ENCODE measurements at places on chromosomes 2 and 18.

DNA sequence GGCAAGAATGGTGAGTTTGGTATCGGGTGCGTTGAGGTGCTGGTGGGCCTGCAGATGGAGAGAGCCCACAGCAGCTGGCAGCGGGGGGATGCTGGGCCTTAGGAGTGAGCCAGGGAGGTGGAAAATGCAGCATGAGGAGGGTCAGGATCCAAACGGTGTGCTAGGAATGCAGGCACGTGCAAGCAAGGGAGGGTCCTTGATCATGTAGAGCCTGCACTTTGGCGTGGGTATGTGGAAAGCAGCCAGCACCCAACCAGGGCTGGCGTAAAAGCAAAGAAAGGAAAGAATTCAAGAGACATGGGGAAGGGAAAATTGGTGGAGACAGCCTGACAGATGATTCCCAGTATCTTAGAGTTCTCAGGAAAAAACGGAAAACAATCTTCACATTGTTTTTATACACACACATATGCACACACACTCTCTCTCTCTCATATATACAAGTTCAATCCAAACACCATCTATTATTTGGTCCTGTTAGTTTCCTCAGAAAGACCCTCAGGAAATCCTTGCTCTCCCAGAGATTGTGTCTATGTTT, 46.3 kb downstream of the LTBP1 start:
- no peak for DNase-seq

DNA sequence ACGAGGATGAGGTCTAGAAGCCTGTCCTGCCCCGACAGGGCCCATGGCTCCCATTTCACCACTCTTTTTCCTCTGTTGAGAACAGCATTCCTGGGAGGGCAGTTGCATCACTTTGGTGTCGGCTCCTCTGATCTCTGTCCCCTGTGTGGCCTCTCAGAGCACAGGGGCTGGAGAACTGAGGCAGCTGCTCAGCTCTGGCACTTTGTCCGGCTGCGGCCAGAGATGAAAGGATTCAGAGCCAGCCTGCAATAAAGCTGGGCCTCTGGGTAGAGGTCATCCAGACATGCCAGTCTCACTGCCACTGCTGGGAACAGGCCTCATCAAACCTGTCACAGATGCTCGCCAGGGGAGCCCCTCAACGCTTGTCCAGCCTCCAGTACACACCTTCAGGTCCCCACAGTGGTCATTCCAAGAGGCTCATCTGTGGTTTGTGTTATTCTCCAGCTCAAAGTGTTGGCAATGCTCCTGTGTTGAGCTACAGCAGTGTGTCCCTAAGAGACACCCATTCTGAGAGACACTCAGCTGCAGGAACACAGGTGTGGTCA, 13.1 kb upstream of the ROCK2 start:
- DNase-seq, result no peak

DNA sequence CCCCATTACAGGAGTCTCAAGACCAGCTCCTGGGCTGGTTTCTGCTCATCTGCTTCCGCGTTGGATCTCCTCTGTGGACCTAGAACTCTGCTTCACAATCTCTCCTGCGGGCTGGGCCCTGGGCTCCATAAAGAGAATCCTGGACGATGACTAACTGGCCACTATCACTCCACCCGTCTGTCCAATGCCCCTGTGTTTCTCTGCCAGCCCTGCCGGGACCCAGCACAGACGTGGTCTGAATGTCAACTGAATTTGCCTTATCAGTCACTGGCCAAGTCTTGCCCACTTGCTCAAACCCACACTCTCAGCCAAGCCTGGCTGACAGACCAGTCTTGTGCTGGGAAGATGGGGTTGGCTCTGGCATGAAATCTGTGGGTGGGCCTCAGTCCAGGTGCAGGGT, 17.4 kb downstream of the KIF3C start:
- no peak for DNase-seq

- no peak for DNase-seq
Observed at GRCh38 chr18:47997338-47997780, 66.9 kb upstream of the SMAD2 start.

DNA sequence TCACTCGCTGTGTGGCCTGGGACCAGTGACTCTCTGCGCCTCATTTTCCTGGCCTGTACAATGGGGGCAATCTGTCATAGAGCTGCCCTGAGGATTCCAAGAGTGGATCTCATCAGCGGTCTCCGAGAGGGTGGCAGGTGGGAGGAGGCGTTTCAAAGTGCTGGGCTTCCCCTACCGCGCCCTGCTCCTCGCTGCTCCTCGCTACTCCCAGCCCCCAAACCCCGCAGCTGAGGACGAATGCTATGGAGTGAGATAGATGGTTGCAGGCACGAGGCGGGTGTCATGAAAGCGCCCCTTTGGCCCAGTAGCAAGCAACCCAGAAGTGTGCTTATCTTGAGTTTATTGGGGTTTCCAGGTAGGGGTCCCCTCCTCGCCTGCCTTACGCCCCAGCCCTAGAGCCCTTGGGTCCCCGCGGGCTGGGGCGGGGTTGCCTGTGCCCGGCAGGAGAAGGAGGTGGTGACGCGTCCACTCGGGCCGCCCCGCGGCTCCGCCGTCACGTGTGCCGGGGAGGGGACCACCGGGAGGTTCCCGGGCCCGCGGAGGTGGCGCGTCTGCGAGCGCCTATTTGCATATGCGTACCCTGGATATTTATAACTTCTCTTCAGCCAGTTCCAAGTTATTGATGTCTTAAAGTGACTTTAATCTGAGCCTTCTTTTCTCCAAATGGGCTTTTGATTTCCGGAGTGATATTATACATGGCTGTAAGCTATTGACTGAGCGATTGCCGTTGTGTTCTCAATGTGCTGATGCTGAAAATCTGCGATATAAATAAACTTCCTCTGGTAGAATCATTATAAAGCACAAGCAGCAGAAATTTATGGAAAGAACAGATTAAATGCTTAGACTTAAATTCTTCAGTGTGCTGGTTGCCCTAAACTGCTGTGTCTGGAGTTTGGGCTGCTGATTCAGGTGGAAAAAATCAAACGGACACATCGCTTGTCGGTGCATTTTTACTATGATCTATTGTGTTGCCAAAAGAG, 263.7 kb downstream of the ATAD2B start:
- no peak for DNase-seq

GRCh38 chr2:141055531-141055930, 1075.3 kb downstream of the LRP1B start:
- DNase-seq, result no peak

DNA sequence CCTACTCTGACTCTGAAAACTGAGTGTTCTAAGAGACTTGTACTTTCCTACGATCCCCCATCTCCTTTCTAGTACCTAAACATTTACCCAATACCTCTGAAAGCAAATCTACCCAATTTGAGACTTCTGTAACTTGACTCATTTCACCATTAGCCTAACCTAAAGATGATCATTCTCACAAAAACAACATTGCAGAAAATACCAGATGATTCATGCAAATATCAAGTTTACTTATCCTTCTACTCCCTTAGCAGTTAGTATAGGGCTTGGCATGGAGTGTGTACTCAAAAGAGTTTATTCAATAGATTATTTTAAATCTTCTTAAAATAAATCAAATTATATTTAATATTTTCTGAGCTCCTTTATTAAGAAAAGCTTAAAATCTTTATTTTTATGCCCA, 89.6 kb downstream of the NR4A2 start:
- no peak for DNase-seq

DNA sequence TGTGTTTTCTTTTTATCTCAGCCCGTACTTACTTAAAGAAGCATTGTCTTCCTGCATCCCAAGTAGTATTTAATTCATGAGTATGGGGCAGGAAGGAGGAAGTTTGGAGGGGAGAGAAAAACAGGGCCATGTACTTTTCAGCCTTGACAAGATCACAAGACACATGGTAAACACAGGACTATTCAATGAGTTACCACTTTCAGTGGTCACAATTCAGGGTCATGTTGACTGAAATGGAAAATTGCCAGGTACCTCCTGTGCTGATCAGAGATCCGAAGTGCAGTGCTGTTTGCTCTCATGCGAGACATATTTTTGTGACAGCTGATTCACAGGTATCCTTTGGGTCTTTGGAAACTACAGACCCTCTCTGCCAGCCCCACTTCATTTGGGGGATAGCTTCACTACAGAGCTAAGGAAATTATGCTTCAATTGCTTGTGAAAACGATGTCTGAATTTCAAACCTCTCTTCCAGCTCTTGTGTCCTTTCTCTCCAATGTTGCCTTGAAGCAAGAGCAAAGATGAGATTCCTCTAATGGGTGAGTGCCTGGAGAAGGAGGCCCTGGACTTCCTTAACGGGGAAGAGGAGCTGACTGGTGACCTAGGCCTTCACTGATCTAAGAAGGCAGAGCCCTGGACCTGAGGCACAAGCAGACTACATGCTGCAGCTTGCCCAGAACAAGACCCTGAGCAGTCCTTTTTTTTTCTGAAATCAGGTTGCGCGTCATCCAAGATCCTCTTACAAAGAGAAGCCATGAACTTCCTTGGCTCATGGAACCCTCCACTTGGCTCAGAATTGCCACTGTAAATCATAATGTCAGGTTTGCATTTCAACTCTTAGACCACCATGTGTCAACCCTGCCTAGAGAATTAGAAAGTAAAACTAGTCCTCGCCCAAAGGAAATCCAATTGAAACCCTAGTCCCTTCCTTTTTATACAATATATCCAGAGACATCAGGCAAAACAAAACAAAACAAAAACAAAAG, 44.1 kb downstream of the EVA1A start:
- no peak for DNase-seq

DNA sequence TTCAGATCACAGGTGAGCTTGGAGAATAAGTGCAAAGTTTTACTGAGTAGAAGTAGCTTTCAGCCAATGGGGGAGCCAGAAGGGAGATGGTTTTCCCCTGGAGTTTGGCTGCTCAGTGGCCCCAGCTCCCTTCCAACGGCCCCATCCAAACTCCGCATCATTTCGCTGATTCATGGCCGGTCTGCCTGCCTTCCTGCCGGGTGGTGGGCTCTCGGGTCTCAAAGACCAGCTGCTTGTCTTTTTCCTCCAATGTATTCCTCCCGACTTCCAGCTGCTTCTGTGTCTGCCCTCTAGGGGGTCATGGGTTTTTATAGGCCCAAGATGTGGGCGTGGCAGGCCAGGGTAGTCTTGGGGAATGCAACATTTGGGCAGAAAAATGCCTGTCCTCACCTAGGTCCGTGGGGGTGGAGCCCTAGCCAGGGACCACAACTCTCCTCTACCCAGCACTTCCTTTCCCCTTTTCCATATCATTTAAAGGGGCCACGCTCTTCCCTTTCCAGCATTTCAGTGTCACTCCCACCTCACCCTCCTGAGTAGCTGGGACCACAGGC, 73.5 kb downstream of the MEX3C start:
- no peak for DNase-seq

- no peak for DNase-seq
Observed at GRCh38 chr2:222311978-222312738, 13.4 kb upstream of the PAX3 start.

DNA sequence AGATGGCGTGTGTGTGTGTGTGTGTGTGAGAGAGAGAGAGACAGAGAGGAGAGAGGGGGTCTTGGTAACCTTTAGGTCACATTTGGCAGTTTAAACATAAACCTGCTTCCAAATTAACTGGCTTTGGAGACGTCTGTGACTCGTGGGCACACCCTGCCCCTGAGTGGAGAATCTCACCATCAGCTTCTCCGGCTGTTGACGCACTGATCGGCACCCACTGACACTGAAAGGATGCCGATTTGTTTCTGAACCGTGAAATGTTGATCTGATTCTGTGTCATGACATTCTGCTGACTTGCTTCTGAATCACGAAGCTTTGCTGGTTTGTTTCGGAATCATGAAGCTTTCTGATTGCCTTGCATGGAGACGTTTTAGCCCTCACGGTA, 114.7 kb downstream of the RTP5 start:
- DNase-seq, result no peak

DNA sequence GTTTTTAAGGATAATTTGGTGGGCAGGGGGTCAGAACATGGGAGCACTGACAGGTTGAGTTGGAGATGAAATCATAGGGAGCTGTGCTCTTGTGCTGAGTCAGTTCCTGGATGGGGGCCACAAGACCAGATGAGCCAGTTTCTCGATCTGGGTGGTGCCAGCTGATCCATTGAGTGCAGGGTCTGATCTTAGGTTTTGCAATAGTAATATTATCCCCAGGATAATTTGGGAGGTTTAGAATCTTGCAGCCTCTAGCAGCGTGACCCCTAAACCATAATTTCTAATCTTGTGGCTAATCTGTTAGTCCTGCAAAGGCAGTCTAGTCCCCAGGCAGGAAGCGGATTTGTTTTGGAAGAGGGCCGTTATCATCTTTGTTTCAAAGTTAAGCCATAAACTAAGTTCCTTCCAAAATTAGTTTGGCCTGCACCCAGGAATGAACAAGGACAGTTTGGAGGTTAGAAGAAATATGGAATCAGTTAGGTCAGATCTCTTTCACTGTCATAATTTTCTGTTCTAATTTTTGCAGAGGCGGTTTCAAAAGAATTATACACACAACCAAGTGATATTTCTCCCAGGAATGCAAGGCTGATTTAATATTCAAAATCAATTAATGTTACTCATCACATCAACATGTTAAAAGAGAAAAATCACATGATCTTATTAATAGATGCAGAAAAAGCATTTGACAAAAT, 23.0 kb downstream of the DBI start:
- no peak for DNase-seq

DNA sequence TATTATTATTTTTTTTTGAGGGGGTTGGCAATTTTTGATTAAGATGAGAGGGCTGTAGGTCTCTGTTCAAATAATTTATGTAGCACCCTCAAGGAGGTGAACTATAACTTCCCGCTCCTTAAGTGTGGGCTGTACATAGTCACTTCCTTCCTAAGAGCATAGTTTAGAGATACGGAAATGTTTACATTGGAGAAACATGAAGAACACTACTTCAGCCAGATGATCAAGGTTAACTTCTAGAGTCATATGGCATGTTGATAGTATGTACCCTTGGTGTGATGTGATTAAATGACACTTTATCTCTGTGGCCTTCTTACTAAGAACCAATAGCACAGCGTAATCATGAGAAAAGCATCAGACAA, 93.7 kb downstream of the MIB1 start:
- no peak for DNase-seq

All from activated CD8-positive, alpha-beta memory T cell treated with anti-CD3 and anti-CD28 coated beads for 4 hours (primary cell).